ENCODE measurements at places on chromosomes 7 and 10.

DNA sequence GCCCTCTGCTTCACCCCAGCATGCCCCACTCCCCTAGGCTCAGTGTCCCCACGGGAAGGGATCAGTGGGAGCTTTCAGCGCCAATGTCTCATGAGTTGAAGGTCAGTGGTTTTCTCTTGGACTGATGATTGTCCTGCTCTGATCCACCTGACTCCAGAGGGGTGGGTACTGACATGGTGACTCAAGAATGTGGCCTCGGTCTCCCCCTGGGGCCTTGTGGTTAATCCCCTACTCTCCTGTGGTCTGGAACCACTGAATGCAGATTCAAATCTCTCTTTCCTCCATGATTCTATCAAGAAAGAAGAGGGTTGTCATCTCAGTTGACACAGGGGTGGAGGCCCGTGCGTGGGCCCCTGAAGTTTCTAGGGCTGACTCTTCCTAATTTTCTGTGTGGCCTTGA lies 176.9 kb downstream of the RPS24 start:
- no peak for DNase-seq

GRCh38 chr7:82623812-82624211 lies 180.2 kb upstream of the CACNA2D1 start:
- DNase-seq, result no peak

GRCh38 chr7:63927261-63927660 lies 71.4 kb upstream of the ZNF722 start:
- no peak for DNase-seq

DNA sequence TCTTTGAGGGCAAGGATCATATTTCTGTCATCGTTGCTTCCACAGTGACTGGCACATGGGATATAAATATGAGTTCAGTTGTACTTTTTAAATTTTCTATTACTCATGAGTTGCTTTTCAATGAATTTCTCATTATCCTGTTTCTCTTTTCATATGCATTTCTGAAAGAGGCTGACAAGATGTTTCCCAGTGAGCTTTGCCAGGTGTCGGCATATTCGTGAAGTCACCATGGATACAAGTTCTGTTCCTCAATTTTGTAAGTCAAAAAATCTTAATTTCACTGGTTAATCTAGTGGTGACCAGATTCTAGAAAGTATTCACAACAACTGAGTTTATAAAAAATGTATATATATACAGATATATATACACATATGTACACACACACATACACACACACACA lies 55.7 kb upstream of the GNAI1 start:
- DNase-seq, result no peak

DNA sequence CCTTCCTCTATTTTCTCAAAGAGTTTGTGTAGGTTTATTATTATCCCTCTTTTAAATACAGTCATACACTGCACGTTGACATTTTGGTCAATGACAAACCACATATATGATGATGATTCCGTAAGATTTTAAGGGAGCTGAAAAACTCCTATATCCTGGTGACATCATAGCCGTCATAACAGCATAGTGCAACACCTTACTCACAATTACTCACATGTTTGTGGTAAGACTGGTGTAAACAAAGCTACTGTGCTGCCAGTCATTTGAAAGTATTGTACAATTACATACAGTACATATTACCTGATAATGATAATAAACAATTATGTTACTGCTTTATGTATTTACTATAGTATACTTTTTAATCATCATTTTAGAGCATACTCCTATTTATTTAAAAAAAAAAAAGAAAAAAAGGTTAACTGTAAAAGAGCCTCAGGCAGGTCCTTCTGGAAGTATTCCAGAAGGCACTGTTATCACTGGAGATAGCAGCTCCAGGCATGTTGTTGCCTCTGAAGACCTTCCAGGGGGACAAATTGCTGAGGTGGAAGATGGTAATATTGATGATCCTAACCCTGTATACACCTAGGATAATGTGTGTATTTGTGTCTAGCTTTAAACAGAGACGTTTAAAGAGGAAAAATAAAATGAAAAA lies 123.3 kb upstream of the CDK1 start:
- DNase-seq, result no peak

GRCh38 chr10:35192645-35193249 lies 66.1 kb downstream of the CREM start:
- no peak for DNase-seq

- DNase-seq, result no peak
These were observed 46.3 kb upstream of the ZNF365 start for GRCh38 chr10:62327885-62328284.

- DNase-seq, result no peak
These were observed 91.1 kb downstream of the PLXNA4 start for GRCh38 chr7:132485136-132485535.

Data from NCI-H526 treated with DMSO at 0.1 percent for 48 hours (cell line).